ENCODE measurements at places on chromosomes 4 and X.
A peak's percentile ranks its signal among the peaks of the same experiment; 100 is the strongest.

DNA sequence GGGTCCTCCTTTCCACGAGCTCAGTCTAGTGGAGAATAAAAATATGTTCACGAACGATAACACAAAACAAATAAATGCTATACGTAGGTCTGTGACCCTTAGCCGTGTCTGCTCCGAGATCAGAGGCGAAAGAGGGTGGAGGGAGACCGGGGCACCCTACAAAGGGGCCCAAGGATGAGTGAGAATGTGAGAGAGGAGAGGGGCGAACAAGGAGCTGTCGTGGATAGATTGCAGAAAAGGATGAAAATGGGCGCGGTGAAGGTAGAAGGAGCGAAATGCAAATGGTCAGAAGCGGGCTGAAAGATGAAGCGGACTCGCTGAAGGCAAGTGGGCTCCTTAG lies 6.2 kb upstream of the ZBTB33 start:
- no peak for DNase-seq

- no peak for DNase-seq
These were observed 43.7 kb downstream of the UGT8 start for GRCh38 chr4:114642173-114642780.

DNA sequence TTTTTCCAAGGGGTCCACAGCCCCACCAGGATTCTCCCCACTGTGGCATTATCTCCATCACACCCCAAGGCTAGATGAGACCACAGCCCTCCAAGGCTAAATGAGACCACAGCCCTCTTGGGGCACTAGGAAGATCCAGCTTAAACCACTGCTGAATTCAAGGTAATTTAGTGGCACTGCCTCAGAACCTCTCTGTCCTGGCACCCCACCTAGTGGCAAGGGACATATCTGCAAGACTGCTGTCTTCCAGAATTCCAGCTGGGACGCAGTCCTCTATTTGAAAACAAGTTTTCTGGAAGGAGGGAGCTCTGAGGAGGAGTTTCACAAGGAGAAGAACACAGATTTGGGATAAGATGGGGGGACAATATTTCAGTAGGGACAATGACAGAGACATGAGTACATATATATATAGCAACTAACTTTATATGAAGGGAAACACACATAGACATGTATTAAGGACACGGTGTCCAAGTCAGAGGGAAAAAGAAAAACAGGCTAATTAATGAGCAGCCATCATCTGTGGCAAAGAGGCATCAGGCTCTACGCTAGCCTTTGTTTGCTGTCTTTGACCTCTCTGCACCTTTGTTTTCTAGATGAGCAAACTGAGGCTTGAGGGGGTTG lies 9.3 kb downstream of the CETN2 start:
- peak; percentile 4 for DNase-seq

- no peak for DNase-seq
These were observed 382.4 kb downstream of the TRAM1L1 start for GRCh38 chr4:116702949-116703348.

DNA sequence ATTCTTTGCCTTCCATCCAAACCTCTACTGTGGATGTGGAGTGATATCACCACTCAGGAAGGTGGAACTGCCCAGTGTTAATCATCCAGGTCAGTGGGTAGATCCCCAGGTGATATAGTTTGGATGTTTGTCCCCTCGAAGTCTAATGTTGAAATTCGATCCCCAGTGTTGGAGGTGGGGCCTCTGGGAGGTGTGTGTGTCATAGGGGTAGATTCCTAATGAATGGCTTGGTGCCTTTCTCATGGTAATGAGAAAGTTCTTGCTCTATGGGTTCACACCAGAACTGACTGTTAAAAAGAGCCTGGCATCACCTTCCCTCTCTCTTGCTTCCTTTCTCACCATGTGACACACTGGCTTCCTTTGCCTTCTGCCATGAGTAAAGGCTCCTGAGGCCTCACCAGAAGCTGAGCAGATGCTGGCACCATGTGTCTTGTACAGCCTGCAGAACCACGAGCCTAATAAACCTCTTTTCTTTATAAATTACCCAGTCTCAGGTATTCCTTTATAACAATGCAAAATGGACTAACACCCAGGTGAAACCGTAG lies 6.8 kb upstream of the SOWAHB start:
- DNase-seq, result no peak

DNA sequence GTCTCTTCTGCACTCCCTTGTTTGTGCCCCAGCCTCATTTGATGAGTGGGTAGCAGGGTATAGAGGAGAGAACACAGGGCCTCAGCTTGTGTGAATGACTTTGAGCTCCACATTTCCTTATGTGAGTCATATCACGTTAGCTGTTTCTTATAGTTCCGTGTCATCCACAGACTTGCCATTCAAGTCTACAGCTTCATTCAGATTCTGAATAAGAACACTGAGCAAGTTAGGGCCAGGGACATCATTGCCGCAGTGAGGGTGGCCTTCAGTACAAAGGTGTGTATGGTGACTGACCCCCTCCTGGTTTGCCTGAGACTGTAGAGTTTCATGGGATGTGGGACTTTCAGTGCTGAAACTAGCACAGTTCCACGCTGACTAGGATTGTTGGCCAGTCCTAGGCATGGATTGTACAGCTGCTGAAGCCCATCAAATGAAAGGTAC lies 23.6 kb downstream of the KLF3 start:
- peak; percentile 46 for DNase-seq

DNA sequence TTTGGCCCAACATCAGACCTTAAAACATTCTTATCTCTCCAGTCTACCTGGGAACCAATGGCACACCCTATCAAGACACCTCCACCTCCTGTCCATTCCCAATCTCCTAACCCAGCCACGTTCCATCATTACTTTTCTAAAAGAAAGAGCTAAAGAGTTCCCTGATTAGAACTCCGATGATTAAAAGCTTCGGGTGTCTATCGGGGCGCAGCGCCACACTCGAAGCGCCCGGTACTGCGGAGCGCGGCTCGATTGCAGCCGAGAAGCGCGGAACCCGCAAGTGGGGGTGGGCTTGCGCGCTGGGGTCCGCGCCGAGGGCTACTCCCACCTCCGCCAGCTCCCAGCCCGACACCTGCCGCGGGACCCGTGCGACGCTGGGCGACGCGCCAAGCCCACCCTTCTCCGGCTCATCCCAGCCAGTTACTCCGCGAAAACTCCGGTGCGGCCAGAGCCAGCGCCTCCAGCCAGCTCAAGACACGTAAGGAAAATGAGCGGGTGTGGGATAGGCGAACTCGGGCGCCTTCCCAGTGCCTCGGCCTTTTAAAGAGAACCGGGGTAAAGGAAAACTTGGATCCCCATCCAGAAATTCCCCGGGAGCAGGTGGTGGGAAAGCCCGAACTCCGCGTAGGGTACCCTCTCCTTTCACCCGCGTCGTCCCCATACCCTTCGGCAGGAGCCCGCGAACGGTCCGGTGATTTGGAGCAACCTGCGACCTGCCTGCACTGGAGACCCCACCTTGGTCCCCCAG lies 593 bp downstream of the NPY1R start:
- DNase-seq, result no peak

GRCh38 chr4:181193131-181193930 lies 1049.9 kb upstream of the TENM3 start:
- no peak for DNase-seq

DNA sequence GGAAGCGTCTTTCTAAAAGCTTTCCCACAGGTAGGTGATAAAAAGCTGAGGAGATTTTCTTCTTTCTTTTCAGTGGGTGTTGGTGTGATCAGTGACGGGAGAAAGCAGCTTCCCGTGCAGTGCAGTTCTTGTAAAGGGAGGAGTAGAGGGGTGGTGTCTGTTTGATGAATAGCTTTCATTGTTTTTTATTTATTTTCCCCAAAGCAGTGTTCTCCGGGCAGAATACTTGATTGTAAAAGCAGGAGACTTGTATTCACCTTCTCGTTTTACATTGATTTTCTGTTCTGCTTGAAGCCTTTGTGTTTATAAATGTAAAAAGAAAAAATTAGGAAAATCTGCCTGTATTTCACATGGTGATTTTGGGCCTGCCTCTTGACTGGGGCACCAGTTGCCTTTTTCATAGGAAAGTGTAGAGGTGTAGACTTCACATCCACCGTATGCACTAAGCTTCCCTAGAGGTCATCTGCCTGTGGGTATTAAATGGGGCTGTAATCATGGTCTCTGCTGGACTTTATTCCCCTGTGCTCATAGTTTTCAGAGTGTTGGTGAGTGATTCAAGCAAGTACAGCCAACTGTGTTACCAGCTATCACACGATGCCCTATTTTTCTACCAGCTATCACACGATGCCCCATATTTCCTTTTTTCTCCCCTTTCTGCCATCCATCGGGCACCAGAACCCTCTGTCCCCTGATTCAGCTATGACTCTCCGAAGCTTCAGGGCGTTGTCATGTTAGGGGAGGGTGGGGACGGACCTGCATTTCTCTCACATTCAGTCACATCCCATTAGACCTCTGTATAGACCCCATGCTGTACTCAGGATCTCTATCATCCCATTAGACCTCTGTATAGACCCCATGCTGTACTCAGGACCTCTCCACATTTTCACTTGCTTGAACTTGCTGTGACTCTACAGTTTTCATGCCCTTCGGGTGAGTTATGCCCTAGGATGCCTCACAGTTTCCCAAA lies 526.5 kb downstream of the TRIML1 start:
- DNase-seq, result no peak

GRCh38 chrX:109372716-109373115 lies 109.2 kb downstream of the GUCY2F start:
- no peak for DNase-seq

DNA sequence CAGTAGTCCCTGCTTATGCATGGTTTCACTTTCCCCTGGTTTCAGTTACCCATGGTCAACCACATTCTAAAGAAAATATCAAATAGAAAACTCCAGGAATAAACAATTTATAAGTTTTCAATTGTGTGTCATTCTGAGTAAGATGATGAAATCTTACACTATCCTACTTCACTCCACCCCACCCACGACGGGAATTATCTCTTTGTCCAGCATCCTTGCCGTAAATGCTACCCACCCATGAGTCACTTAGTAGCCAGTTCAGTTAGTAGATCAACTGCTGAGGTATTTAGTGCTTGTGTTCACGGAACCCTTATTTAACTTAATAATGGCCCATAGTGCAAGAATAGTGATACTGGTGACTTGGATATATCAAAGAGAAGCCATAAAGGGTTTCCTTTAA lies 91.4 kb downstream of the KLHL13 start:
- DNase-seq, result no peak

GRCh38 chr4:72410158-72410557 lies 158.9 kb downstream of the ADAMTS3 start:
- DNase-seq, result no peak

GRCh38 chr4:24265989-24266388 lies 318.4 kb downstream of the DHX15 start:
- no peak for DNase-seq

GRCh38 chr4:178470996-178471784 lies 1029.0 kb upstream of the AGA start:
- no peak for DNase-seq

- no peak for DNase-seq
These were observed 3.0 kb upstream of the HTRA3 start for GRCh38 chr4:8266508-8266907.

GRCh38 chr4:76620723-76621468 lies 185.9 kb downstream of the SHROOM3 start:
- DNase-seq, result no peak

DNA sequence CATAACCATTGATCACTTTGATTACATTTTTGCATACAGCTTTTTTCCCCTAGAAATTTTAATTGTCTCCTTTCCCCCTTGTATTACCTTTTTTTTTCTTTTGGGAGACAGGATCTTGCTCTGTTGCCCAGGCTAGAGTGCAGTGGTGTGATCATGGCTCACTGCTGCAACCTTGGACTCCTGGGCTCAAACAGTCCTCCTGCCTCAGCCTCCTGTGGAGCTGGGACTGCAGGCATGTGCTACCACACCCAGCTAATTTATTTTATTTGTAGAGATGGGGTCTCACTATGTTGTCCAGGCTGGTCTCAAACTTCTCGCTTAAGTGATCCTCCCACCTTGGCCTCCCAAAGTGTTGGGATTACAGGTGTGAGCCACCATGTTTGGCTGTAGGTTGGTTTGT lies 47.0 kb downstream of the ZFX start:
- DNase-seq, result no peak
